ENCODE measurements at places on chromosomes 3 and 15.

DNA sequence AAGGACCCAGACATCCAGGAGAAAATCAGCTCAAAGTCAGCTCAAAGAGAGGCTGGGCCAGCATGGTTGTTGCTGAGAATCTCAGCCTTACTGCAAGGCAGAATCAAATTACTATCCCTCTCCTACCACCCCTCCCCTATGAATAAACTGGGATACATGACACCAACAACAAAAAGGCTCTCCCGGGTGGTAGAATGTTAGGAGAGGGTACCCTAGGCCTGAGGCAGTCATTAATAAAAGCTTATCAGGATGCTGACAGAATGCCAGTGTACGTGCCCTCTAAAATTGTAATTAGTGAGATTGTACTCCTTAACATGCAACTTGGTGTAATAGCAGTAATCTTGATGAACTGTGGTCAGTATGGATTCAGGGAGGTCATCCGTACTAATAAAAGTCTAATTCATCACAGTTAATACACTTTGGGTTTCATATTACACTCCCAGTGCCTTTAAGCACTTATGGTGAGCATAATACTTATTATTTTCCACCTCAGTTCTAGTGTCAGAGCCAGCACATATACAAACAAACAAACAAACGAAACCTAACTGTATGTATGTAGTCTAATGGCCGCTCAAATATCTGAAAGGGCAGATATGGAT, 76.5 kb downstream of the B3GALNT1 start:
- DNase-seq = no peak

- no peak for DNase-seq
Observed at GRCh38 chr3:150248888-150249681, 159.0 kb upstream of the TSC22D2 start.

GRCh38 chr15:34301058-34301457, 36.5 kb downstream of the SLC12A6 start:
- no peak for DNase-seq

- DNase-seq = no peak
Observed at GRCh38 chr3:171347301-171348039, 112.7 kb downstream of the TNIK start.

DNA sequence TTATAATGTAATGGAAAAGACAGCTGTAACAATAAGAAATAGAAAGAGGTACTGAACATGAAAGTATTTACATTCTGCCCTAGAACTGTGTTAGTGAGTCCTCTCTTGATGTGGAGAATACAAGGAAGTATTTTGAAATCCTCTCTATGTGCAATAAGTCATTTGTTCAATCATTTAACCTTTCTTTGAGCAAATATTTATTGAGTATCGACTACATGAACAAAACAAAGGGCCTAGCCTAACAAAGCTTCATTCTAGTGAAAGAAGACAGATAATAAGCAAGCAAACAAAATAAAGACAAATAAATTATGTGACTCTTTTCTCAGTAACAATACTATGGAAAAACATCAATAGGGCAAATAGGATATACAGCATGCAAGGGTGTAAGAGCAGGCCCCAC, 354.9 kb upstream of the ATP11B start:
- no peak for DNase-seq

- no peak for DNase-seq
Observed at GRCh38 chr15:66682865-66683264, 19.2 kb upstream of the SMAD6 start.

DNA sequence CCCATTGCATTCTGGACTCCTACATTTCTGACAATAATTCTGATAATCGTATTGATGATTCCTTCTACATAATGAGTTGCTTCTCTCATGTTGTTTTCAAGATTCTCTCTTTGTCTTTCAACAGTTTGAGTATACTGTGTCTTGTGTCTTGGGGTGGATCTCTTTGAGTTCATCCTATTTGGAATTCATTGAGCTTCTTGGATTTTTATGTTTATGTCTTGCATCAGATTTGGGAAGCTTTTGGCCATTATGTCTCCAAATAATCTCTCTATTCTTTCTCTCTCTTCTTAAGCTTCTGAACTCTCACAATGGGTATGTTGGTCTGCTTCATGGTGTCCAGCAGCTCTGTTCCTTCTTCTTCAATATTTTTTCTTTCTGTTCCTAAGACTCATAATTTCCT, 592.2 kb downstream of the FHIT start:
- no peak for DNase-seq

GRCh38 chr15:37824717-37825382, 109.6 kb upstream of the TMCO5A start:
- DNase-seq = peak; percentile 87

DNA sequence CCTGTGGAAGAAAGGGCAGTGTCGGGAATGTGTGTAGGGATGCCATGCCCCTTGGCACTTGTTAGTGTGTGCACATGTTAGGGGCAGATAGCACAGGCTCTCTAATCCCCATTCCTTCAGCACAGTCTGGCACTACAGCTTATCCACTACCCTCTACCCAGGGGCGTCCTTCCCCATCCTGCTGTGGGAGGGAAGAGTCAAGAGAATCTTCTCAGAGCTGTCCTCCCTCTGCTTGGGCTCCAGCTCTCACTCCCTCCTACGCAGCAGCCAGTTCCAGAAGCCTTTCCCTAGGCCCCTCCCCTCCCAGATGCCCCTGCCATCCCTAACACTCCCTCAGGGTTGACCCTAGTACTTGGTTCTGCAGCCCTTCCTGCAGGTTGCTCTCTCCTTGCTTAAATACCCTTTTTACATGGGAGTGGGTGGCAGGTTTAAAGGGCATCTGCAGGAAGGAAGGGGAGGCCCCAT, 815 bp upstream of the GRM2 start:
- DNase-seq = no peak

- DNase-seq = no peak
Observed at GRCh38 chr3:125374501-125374995, 577 bp downstream of the ZNF148 start.

DNA sequence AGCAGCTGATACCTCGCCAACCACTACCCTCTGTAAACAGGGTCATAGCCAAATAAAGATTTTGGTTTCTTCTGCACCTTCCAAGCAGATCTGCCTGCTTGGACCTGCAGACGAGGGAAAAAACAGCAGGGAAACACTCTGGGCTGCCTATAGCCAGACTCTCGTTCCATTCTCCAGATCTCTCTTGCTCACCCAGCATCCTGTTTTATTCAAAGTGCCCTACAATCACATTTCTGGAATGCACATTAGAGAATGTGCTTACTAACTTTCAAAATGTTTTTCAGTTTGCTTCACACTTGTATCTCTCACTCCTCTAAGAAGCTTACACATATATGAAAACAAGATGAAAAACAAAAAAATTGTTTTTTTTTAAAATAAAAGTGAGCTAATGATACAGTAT, 71.4 kb downstream of the MLH1 start:
- no peak for DNase-seq

DNA sequence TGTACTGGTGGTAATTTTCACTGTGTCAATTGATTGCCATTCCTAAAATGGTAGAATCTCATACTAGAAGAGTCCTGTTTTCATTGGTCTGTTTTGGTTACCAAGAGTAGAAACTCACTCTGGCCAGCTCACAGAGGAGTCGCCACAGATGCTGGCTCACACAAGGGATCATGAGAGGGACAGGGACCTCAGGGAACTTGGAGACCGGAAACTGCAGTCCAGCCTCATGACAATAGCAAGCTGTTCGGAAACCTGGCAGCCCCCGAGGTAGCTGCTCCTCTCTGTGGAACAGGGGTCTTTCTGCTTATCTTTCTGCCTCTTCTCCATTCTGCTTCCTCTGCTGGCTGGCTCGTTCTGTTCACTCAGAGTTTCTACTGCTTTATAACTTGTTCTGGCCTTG, 192.9 kb downstream of the PLCL2 start:
- no peak for DNase-seq

Data from skeletal muscle cell (primary cell).